ENCODE measurements at places on chromosomes 11 and 22.

DNA sequence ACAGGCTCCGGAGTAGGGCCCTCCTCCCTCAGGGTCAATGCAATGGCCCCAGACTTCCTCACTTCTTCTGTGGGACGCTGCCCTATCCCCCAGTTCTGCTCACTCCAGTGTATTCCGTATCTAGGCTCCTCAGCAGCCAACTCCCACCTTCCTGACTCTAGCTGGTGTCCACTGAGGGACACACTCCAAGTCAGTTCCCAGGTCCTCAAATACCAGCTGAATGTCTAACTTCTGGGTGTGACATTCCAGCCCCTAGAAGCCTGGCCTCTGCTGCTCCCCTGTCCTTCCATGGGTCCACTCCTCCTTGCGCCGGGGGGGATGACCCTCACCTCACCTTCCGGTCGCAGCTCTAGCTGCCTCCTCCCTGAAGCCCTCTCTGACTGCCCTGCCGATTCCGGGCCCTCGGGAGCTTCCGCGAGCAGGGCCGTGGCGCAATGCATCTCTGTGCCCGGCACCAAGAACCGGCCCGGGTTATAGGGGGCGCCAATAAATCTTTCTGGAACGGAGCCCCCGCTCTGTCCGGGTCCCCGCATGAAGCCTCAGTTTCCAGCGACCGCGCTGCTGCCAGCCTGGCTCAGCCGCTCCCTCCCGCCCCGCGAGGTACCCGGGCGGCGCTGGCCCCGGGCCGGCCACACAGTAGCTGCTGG is 15.4 kb downstream of the BAD start:
- no peak for DNase-seq

DNA sequence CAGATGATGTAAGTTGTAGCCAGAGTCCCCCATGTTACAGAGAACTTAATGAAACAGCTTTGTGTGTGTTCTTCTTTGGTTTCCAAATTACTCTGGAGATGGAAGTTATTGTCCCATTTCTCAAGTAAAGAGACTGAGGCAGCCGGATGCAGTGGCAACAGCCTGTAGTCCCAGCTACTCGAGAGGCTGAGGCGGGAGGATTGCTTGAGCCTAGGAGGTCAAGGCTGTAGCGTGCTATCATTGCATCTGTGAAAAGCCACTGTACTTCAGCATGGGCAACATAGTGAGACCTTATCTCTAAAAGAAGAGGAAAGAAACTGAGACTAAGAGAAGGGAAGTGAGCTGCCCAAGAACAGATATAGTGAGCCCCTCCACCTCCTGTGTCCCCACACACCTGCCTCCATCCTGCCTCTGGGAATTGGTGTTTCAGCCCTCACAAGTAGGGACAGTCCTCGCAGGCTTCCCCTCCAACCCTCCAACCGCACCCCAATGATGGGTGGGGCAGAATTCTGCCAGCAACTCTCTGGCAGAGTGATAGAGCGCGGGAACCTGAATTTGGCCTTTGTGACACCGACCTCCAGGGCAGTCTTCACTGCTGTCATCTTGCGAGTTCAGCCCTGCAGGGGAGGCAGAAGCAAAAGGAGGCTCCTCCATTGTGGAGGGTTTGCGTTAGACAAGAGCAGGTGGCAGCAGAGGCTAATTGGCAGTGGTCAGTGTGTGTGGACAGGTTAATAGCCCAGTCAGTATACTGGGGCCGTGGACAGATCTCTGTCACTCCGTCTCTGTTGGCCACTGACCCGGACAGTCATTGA is 1.6 kb downstream of the PDXP start:
- DNase-seq, result no peak

GRCh38 chr11:128198216-128198772 is 389.1 kb downstream of the ETS1 start:
- DNase-seq, result no peak

DNA sequence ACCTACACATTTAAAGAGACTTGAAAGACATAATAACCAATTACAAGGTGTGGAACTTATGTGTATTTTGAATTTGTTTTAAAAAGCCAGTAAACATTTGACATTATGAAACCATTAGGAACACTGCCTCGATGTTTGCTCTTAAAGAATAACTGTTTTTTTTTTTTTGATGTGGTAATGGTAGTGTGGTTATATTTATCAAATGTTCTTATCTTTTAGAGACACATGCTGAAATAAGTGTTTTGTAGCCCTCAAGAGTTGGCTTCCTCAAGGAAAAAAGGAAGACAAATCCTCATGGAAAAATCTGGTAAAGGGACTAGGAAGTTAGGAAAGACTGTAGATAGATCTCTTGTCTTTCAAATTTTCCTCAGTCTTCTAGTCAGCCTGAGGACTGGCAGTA is 2.2 kb upstream of the ABTB2 start:
- DNase-seq, result no peak

- DNase-seq, result no peak
Measured at GRCh38 chr22:19879643-19879991, 24.9 kb upstream of the GNB1L start.

DNA sequence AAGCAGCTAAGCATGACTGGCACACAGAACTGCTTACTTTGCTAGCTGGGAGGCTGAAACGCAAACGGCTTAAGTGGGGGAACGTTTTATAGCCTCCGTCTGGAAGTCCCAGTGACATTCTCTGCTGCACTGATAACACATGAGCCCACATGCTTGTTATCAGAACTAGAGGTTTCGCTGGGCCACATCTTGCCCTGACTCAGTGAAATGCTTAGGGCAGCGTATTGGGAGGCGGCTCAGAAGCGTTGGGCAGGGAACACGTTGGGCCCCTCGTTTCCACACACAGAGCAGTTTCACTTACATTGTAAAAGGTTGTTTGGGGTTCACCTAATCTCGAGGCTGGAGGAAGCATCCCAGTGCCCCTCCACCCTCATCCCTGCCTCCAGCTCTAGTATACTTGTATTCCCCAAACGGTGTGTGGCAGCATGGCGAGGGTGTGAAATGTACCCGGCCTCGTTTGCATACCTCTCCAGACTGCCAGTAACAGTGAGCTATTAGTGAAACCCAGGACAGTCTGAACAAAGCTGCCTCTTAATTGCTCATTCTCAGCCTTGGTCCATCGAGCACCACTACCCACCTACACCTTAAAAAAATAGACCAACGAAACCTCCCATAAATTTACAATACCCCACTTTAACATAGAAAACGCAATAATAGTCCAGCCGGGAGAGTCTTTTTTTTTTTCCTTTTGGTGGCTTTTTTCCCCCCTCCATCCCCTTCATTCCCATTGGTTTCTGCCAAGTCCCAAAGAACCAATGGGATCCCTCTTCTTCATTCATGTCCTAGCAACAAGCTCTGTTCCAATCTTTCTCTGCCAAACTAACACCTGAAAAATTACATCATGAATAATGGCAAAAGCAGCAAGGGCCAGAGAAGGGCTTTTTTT is 218.8 kb upstream of the SORL1-AS1 start:
- no peak for DNase-seq

DNA sequence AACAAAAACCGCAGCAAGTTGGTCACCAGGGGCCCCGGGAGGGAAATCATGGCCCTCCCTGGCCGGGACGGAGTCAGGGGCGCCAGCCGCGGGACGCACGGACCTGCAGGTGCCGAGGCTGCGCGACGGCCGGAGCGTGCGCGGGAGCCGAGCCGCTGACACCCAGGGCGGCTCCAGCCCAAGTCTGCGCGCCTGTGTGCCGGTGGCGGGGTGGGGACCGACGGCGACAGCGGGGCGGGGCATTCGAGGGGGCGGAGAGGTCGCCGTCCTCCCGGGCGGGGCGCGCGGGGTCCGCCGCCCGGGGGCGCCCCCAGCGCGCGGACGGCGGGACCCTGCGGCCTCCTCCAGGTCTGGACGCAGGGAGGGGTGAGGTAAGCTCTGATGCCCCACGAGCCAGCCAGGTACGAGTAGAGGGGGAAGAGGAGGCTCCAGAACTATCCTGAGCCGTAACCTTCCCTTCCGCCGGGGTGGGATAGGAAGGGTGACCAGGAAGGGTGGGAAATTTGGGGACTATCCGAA is at the start of gene ESAM:
Gene ESAM (minus strand): TSS at position 186 of the 519 bp plus-strand sequence. CDS start 136 bp downstream, at position 50.
- peak; percentile 76 for DNase-seq

DNA sequence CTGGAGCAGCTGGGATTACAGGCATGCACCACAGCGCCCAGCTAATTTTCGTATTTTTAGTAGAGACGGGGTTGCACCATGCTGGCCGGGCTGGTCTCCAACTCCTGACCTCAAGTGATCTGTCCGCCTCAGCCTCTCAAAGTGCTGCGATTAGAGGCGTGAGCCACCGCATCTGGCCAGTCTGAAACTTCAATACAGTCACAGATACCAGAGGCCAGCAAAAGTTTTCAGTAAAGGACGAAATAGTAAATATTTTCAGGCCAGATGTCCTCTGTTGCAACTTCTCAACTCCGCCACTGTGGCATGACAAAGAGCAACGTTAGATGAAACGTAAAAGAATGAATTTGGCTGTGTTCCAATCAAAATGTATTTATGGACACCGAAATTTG is 403.6 kb downstream of the MN1 start:
- DNase-seq, result no peak

- DNase-seq, result no peak
Measured at GRCh38 chr22:23270212-23270733, 90.0 kb downstream of the BCR start.

- no peak for DNase-seq
Measured at GRCh38 chr11:83219095-83219494, 25.6 kb downstream of the ANKRD42 start.

GRCh38 chr22:42685941-42686653 is 34.6 kb downstream of the A4GALT start:
- DNase-seq, result no peak

- DNase-seq, result no peak
Measured at GRCh38 chr22:24819911-24820461, 14.0 kb downstream of the SGSM1 start.

- no peak for DNase-seq
Measured at GRCh38 chr11:122491509-122491908, 164.0 kb upstream of the UBASH3B start.

GRCh38 chr11:67437082-67437808 is at the start of gene PTPRCAP:
TSS of gene PTPRCAP (minus strand) at chr11:67437682. CDS start at chr11:67437619, 63 bp downstream.
- peak; percentile 82 for DNase-seq

DNA sequence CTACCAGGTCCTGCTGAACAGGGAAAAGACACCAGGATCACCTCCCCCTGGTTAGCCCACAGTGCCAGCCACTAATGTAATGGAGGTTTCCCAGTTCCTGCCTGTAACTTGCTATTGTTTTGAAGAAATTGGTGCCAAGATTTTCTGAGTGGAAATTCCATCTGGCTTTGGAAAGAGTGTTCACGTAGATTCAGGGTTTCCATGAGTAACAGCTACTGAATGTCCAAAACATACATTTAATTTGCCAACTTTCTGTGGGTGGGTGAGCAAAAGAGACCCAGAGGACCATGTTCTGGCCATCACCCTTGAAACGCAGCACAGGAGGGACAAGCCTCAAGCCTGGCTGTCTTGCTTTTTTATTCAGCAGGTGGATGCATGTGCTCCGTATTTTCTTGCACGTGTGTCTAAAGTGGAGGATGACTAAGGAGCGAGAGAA is 8.8 kb upstream of the DKK3 start:
- DNase-seq, result no peak

DNA sequence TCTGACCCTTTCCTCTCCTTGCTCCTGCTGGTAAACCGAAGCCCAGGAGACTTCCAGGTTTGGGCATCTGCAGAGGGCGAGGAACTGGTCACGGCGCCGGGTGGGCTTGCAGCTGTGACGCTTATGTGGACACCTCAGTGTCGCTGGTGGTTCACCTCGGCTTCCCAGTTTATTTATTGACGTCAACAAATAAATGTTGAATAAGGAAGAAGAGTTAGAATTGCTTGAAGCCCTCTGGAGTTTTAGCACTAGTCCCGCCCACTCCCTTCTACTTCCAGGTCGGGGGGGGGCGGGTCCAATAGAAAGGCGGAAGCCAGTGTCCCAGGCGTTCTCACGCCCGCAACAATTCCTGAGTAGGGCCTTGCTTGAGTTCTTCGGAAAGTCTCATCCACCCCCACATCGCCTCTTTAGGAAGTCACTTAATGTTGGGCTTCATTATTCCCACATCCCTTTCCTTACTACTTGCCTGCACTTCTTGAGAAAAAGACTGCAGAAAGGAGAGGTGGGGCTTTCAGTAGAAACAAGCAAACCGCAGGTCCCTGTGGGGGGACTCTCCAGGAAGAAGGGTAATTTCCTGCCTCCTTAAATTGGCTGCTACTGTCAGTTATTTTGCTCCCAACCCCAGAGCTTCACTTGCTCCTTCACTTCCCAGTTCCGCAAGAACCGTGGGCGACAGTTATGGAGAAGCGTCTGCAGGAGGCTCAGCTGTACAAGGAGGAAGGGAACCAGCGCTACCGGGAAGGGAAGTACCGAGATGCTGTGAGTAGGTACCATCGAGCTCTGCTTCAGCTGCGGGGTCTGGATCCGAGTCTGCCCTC is at the start of gene TTC9C:
Gene TTC9C (plus strand): TSS at position 316 of the 818 bp plus-strand sequence. CDS start 363 bp downstream, at position 679.
- peak; percentile 85 for DNase-seq

DNA sequence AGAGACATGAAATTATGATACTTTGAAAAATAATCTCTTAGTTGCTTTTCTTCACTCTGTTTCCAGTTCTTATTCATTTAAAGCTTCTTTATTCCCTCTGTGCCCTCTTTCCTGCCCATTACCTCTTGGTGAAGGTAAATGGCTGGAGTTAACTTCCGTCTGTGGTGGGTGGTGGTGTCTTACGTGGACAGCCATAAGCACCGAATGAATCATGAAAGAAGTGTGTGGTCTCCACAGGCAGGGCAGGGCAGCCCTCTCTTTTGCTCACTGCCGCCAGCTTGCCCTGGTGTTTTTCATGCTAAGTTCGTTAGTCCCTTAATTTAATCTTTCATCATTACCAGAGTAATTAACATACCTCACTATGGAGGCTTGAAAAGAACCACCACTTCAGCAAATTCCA is 98.7 kb upstream of the SORL1-AS1 start:
- DNase-seq, result no peak

- DNase-seq, result no peak
Measured at GRCh38 chr22:22930571-22931556, 43.2 kb downstream of the IGLL5 start.

GRCh38 chr22:42960531-42961399 is 54.2 kb downstream of the PACSIN2 start:
- no peak for DNase-seq

GRCh38 chr22:48575618-48576332 is 1251.9 kb downstream of the BRD1 start:
- DNase-seq, result no peak

GRCh38 chr11:129611661-129612446 is 203.8 kb upstream of the TMEM45B start:
- no peak for DNase-seq

GRCh38 chr22:17810570-17811116 is 36.4 kb upstream of the BID start:
- DNase-seq, result no peak

- DNase-seq, result no peak
Measured at GRCh38 chr11:43866520-43866919, 14.1 kb upstream of the ALKBH3 start.

GRCh38 chr11:108847298-108847990 is 182.6 kb downstream of the DDX10 start:
- DNase-seq, result no peak

Data from naive B cell (primary cell).